Activated T-cell treated with anti-CD3 and anti-CD28 coated beads, Interleukin-2, amount 50 U/mL, for 4 hours (primary cell): ENCODE measurements at places on chromosomes 1 and 21. TPM values are rescaled to one million over a fixed set of nuclear protein-coding genes. Genes with fewer than 3 reads are reported as not detected.

DNA sequence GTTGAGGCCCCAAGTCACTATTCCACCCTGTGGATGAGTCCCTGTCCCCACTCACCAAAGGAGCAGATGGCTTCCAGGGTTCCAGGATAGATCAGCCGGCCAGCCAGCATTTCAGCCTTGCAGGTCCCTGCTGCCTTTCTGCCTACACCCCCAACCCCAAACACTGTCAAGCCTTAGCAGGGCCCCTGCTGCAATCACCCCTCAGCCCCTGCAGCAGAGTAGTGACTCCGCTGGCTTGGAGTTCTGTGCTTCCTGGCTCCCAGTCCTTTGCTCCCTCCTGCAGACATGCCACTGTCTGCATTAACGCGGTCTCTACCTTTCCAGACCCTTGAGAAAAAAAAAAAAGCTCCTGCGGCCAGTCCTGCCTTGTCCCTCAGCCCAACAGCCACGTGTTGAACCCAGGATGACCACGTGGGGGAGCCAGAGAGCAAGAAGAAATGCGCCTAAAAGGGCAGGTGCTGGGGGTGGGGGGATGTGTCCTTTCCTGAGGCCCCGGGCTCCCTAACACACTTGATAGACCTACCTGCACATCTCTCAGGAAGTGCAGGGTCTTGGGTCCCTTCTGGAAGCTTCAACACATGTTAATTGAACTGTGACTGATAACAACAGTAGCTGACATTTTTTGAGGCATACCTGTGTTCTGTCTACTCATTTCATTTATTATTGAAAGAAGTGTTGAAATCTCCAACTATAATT lies 37.4 kb downstream of the RASSF5 start:
- DNase-seq, result peak; percentile 87

- no peak for DNase-seq
Measured at GRCh38 chr1:151737479-151737878, 16.2 kb downstream of the RIIAD1 start.

The TNFAIP8L2 gene
- total RNA-seq, result 15.8 TPM

- DNase-seq, result no peak
Measured at GRCh38 chr1:101388904-101389546, 152.2 kb downstream of the S1PR1 start.

DNA sequence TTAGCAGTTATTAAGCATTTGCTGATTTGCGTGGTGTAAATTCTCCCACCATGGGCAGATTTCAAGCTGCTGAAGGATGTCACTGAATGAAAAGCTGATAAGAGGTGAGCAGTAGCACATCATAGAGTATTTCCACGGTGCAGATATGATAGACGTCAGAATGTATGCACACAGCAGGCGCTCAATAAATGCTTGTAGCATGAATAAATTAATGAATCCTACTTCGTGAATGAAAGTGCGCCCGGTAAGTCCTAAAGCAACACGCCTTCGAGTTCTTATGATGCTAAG lies 510 bp upstream of the UBIAD1 start:
- DNase-seq, result no peak

The TRIM33 gene
- total RNA-seq, result 33.0 TPM

DNA sequence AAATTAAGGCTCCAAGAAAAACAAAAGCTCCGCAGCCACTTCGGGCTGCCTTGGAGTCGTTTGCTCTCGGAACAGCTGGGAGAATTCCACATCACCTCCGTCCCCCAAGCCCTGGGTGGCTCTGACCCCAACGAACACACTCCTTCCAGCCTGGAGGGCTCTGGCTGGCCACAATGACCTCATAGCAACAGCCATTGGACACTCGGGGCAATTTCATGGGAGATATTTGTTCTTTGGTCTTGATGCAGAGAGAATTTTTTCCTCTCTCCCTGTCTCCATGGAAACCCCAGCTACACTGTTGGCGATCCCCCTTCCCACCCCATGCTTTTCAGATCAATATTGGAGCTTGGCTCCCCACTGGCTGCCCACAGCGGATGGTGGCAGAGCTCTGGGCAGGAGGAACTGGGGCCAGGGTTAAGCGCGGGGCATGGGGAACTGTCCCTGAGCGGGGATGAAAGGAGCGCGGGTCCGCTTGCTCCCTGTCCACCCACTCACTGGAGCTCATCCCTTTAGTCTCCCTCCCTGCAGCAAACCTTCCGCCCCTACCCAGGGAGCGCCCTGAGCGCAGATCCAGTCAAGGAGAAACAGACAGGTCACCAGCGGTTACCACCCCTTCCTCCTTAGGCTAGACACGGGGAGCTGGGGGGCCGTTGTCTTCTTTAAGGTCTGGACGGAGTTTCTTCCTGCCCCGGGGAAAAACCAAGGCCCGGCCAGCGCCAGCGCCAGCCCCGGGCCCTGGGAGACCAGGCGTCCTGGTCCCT lies 1.2 kb downstream of the WNT4 start:
- DNase-seq, result no peak

The RBP7 gene
- not detected for total RNA-seq

- no peak for DNase-seq
Measured at GRCh38 chr1:83857103-83857502, 141.8 kb downstream of the TTLL7 start.

DNA sequence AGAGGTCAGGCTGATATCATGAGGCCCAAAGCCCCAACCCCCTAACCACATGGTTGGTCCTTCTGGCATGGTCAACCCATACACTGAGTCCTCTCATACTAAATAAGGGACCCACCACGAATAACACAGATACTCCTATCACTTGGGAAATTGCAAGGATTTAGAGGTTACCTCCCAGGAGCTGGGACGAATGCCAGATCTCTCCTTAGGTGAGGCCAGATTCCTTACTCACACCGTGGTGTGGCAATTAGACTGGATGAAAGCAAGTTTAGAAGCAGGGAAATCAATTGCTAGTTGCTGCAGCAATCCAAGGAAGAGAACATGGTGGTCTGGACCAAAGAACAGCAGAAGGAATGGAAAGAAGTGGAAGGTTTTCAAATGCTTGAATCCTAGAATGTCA lies 60.1 kb downstream of the IER5 start:
- no peak for DNase-seq

DNA sequence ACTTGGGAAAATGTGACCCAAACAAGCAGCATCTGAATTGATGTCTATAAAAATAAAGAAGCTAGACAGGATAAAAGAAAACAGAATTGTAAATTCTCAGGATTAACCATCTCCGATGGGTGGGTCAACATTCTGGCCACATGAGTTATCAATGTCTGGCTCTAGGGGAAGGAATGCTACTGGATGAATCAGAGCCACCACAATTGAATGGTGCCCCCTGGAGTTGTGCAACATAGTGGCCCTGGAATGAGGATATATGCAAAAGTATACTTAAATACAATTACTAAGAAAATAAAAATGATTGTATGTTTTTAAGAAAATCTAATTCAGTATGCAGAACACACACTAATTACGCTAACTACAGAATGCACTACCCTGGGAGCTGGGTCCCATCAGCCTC lies 185.6 kb downstream of the TGFBR3 start:
- DNase-seq, result no peak

The VASH2 gene
- total RNA-seq, result 1.3 TPM

- DNase-seq, result no peak
Measured at GRCh38 chr1:185483664-185484450, 166.8 kb upstream of the IVNS1ABP start.

The ELK4 gene
- total RNA-seq, result 101 TPM

The CYP4Z1 gene
- not detected for total RNA-seq

The SAMD13 gene
- not detected for total RNA-seq

The HCRTR1 gene
- total RNA-seq, result not detected

- DNase-seq, result no peak
Measured at GRCh38 chr21:41752231-41752681, 14.6 kb downstream of the RIPK4 start.

The OR10J1 gene
- not detected for total RNA-seq

The HPCAL4 gene
- total RNA-seq, result 0.33 TPM

DNA sequence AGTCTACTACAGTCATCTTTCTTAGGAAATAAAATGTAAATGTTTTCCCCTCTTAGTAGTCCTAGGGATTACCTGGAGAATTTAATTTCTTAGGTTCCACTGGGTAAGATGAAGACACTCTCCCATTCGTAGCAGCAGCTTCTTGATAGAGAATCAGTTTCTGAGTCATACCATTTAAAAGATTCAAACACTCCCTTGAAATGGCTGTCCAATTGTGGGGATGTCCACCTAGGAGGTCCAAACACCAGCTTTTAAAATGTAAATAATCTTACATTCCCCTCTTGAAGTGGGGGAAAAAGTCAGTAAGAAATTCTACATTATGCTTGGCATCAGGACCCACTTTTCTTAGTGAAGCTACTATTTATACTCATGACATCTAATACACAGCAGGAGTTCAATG lies 37.5 kb downstream of the NDC1 start:
- DNase-seq, result no peak

GRCh38 chr1:186923486-186923885 lies 94.7 kb downstream of the PLA2G4A start:
- DNase-seq, result no peak

The TMCC2 gene
- total RNA-seq, result 11.5 TPM
